ENCODE measurements at places on chromosomes 2 and 18.

- peak; percentile 10 for DNase-seq
Observed at GRCh38 chr2:177264209-177264692, 276 bp downstream of the NFE2L2 start.

GRCh38 chr18:49460976-49461601 is 644 bp upstream of the DYM start:
- DNase-seq: no peak

- DNase-seq: no peak
Observed at GRCh38 chr2:201261906-201262305, 1.6 kb downstream of the CASP8 start.

GRCh38 chr2:42809819-42810120 is 17.4 kb upstream of the HAAO start:
- no peak for DNase-seq

GRCh38 chr2:112290648-112291047 is 15.3 kb downstream of the ZC3H6 start:
- no peak for DNase-seq

DNA sequence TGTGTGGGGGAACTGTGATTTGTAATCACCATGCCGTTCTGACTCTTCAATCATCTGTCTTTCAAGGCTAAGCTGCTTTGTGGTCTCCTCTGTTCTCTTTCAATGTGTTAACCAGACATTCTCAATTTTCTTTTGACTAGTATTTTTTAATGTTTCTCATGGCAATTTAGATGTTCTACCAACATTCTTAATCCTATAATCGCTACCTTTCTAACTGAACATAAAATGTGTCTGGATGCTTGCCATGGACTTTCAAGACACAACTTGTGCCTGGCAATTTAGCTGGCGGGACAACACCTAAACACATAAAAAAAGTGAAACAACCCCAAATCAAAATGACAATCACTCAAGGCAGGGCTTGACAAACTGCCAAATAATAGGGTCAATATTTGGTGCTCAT is 135.0 kb upstream of the ACKR3 start:
- DNase-seq: no peak

DNA sequence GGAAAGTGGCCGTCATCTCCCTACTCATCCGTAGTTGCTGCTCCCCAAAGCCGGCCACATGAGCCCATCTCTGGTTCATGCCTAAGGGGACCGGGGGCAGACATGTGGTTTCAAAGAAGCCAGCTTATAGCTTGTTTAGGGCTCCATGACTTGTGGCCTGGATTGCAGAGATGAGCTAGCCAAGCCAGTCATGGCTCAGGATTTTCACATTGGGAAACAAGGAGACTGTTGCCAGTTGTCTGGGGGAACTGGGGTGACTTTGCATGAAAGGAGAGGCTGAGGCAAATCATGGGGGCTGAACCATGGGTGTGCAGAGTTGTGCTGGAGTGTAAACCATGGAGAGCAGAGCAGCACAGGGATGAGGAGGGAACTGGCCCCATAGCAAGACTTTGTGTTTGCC is 183.0 kb upstream of the APCDD1 start:
- no peak for DNase-seq

GRCh38 chr2:240249423-240250149 is 109.1 kb upstream of the OTOS start:
- DNase-seq: no peak

DNA sequence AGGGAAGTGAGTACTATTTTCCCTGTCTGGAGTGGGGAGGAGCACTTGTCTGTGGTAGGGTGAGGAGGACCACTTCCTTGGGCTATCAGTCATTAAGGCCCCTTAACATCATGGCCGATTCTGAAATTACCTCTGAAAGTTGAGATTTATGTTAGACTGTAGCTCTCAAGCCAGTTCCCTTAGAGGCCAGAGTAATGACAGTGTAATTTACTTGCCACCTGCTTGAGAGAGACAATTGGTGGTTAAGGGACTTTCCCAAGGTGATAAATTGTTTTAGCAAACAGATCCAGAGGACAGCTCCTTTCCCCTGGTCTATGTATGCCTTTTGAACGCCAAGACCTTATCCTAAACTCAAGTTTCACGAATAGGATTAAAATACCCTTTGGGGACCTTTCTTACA is 56.1 kb downstream of the NEDD4L start:
- no peak for DNase-seq

GRCh38 chr2:59630789-59631188 is 922.7 kb downstream of the BCL11A start:
- DNase-seq: no peak

- DNase-seq: no peak
Observed at GRCh38 chr2:95278051-95278471, 3.8 kb downstream of the PROM2 start.

- no peak for DNase-seq
Observed at GRCh38 chr2:73069041-73069854, 2.3 kb downstream of the SFXN5 start.

GRCh38 chr18:76588601-76589226 is 93.7 kb upstream of the ZNF516 start:
- DNase-seq: no peak

GRCh38 chr2:180359522-180360282 is 352.6 kb upstream of the CWC22 start:
- DNase-seq: no peak

- DNase-seq: no peak
Observed at GRCh38 chr2:234911271-234911670, 40.5 kb upstream of the SH3BP4 start.

DNA sequence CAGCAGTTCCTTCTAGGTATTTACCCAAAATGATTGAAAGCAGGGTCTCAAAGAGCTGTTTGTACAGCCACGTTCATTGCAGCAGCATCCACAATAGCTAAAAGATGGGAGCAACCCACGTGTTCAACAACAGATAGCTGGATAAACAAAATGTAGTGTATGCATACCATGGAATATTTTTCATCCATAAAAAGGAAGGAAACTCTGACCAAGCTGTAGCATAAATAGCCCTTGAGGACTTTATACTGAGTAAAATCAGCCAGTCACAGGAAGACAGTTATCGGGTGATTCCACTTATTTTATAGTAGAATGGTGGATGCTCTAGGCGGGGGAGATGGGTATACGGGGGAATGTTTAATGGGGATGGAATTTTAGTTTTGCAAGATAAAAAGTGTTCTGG is 7.5 kb downstream of the TRAPPC12 start:
- no peak for DNase-seq

GRCh38 chr2:31354837-31355236 is 59.7 kb downstream of the XDH start:
- no peak for DNase-seq

DNA sequence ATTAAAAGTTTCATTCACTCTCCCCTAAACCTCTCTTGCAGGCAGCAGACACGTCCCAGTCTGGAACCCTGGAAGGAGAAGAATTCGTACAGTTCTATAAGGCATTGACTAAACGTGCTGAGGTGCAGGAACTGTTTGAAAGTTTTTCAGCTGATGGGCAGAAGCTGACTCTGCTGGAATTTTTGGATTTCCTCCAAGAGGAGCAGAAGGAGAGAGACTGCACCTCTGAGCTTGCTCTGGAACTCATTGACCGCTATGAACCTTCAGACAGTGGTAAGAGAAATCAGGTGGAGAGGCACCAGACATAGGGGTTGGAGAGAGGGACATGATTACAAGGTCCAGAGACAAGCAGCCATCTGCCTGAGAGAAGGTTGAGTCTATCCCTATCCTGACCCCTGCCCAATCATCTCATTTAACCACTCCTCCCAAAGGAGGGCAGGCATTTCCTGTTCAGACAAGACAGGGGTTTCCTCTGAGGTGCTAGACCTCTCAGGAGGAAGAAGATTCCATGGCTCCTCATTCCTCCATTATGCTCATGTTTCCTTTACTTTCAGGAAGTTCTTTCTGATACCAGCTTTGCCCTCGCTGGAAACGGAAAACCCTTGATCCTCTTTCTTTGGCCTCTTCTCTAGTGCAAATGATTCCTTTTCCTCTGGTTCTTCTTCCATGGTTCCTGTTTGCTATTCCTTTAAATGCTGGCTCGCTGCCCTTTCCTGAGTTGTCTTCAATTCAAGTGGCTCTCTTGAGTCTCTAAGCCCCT is 15.1 kb downstream of the PLCD4 start:
- no peak for DNase-seq

DNA sequence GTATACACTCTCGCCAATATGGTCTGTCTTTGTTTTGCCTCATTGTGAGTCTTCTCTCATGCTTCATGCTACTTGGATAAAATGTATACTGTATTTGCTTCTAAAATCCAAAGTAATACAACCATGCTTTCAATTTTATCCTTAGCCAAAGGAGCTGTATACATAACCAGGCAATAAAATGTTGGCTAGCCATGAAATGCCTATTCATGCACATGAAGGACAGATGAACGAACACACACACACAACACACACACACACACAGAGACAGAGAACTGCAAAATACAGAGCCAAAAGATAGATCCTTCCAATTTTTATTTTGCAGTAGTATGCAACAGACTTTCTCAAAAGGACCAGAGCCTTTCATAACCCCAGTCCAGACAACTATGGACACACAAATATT is 113.7 kb downstream of the SATB2 start:
- DNase-seq: no peak

- no peak for DNase-seq
Observed at GRCh38 chr2:237181844-237182243, 96.2 kb downstream of the COPS8 start.

DNA sequence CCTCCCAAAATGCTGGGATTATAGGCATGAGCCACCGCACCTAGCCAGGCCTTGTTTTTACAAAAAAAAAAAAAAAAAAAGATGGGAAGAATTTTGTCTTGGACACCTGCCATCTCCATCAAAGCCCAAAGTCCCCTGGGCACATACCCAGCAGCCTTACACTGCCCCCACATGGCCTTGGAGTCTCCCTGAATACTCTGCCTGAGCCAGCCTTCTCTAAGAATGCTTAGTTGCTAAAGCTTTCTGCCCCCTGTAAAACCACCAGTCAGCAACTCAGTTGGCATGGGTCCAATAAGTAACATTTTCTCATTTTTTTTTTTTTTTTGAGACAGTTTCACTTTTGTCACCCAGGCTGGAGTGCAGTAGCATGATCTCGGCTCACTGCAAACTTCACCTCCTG is 40.6 kb downstream of the SPC25 start:
- DNase-seq: no peak

- no peak for DNase-seq
Observed at GRCh38 chr2:119753041-119753929, 6.4 kb upstream of the PTPN4 start.

DNA sequence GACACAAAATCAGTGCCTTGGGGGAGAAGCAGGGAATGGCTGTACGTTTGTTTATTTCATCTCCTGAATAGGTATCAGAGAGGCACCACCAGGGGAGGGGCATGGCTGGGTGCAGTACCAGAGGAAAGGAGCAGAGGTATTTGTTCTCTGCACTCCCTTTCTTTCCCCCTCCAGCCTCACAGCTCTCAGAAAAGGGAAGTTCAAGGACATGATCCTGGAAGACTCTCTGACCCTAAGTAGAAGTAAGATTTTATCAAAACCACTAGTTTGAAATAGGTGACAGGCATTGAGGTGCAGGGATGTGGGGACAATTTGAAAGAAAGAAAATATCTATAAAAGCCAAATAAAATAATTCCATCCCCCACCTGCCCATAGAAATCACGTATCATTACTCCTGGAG is 136.5 kb downstream of the LRRTM1 start:
- no peak for DNase-seq

- DNase-seq: no peak
Observed at GRCh38 chr2:65098741-65099140, 31.2 kb downstream of the RAB1A start.

GRCh38 chr2:174839662-174840061 is 75.4 kb upstream of the CHRNA1 start:
- DNase-seq: no peak

DNA sequence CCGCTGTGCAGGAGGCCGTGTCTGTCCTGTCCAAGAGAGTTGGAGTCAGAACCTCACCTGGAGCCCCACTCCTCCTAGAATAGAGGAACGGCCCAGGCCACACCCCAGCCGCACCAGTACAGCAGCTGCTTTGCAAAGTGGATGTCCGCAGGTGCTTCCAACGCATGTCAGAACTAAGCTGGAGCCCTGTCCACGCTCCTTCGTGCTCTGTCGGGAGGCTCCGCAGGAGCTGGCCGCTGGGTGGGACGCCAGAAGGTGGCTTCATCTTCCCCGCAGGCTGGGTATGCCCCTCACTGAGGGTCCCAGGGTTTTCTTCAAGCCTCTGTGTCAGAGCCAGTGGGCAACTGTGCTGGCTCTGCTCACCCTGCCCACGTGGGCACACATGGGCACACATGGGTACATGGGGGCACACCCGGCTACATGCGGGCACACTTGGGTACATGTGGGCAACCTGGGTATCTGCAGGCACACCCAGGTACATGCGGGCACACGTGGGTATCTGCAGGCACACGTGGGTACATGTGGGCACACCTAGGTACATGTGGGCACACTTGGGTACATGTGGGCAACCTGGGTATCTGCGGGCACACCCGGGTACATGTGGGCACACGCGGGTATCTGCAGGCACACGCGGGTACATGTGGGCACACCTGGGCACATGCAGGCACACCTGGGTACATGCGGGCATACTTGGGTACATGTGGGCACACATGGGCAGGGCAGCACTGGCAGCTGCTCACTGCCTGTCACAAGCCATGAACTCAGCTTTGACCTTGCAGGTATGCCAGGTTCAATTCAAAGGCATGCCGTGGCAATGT is 67.1 kb upstream of the CTDP1 start:
- no peak for DNase-seq

GRCh38 chr2:6958616-6959235 is 41.5 kb downstream of the RNF144A start:
- DNase-seq: no peak

DNA sequence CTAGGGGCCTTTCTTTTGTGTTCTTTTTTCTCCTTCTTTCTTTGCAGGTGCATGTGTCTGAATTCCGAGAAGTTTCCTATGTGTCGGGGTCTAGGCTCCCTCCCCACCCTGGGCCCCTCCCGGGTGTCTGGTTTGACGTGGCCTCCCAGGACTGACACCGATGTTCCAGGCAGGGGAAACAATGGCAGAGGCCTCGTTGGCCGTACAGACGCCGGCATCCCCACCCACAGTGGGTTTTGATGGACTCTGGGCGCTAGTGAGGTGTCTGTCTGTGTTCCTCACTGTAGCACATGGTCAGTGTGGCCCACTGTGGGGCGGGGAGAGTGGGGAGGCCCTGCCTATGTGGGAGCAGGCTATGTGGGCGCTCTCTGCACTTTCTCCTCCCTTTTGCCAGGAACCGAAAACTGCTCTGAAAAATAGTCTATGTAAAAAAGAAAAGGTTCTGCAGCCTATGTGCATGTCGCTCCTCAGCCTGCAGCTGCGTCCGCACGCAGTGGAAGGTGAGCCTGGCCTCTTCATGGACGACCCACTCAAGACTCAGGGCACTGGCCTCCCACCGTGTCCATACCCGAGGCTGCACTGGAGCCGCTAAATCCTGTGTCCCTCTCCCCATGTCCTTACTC is 90.9 kb upstream of the ASB18 start:
- DNase-seq: no peak

- no peak for DNase-seq
Observed at GRCh38 chr2:43766006-43766405, 7.8 kb upstream of the DYNC2LI1 start.

- DNase-seq: no peak
Observed at GRCh38 chr2:237405006-237405559, 8.9 kb downstream of the COL6A3 start.

GRCh38 chr2:220815698-220816097 is 756.4 kb downstream of the EPHA4 start:
- no peak for DNase-seq

GRCh38 chr18:7779211-7779610 is 212.1 kb downstream of the PTPRM start:
- no peak for DNase-seq

Data from effector memory CD4-positive, alpha-beta T cell (primary cell).